ENCODE measurements at places on chromosomes 5 and 9. TPM values are rescaled to one million over a fixed set of nuclear protein-coding genes. Genes with fewer than 3 reads are reported as not detected.

The SLC6A19 gene
- total RNA-seq, result not detected

The KIF20A gene
- 24.5 TPM for total RNA-seq

The FBXL7 gene
- total RNA-seq, result 6.1 TPM

The PCDHA1 gene
- total RNA-seq, result not detected

The SLC27A6 gene
- 0.09 TPM for total RNA-seq

The PNPLA7 gene
- 0.47 TPM for total RNA-seq
